Spinal cord (tissue), 10 donors: ENCODE measurements at places on chromosomes 2 and 18.

DNA sequence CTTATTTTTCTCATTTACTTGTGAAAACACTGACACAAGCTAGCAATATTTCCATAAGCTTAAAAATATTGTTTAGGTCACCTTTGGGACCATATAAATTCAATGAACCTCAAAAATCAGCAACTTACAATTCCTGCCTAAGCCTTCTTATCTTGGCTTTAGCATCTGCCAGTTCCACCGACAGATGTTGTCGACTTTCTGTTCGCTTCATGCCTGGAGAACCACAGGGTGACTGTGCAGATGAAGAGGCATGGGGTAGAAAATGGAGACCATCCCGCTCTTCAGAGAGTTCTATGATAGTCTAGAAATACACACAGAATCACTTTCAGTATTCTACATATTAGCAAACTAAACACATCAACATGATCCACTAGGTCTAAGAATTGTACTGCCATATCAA lies 64.2 kb downstream of the CCDC88A start:
- no peak for DNase-seq

DNA sequence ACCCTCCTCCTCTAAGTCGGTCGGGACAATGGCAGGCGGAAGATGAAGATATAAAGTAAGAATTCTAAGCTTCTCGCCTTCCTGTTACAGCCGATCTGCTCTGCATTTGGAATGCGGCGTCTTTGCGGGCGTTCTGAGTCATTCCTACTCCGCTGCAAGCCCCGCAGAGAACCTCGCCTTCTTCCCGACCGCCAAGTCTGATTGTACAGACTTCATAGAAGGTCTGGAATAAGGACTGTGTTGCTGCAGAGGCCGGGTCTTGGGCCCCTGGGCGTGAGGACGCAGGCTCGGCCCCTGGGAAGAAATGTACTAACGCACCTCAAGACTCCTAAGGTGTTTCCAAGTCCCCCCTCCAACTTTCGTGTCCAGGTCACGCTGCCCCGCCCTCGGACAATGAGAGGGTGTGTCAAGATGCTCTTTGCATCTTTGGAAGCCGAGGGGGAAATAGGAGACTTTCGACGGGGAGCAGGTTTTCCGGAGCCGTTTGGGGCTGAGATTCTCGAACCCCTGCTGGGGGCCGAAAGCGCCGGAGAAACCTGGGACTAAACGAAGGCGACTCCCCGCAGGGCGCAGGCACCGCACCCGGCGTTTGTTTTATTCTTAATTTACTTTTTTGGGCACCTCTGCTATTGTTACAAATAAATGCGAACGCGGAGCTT lies 12.7 kb upstream of the PAX3 start:
- no peak for DNase-seq

GRCh38 chr2:239747771-239748170 lies 277.4 kb downstream of the NDUFA10 start:
- no peak for DNase-seq

GRCh38 chr18:22189449-22190166 lies 20.2 kb downstream of the GATA6 start:
- no peak for DNase-seq

GRCh38 chr18:48563027-48563426 lies 24.2 kb downstream of the CTIF start:
- no peak for DNase-seq
